ENCODE measurements at places on chromosomes 2 and 18. TPM values are rescaled to one million over a fixed set of nuclear protein-coding genes. Genes with fewer than 3 reads are reported as not detected.

Gene KRTCAP3
- total RNA-seq, result 9.0 TPM

DNA sequence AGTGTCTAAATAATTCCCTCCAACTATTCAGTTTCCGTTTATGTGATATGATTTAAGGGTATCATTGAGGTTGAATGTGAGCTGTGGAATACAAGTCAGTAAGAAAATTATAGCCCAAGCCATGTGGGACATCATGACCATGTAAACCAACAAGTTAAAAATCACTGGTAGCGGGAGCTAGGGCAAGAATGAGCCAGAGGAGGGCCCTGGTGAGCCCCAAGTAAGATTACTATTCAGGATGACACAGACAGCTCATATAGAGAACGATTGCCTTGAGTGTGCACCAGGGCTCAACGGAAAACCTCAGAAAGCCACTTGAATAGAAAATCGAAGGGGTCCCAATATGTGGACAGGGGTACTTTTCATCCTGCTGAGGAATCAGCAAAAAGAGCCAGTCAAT, 87.8 kb upstream of the RBMS1 start:
- DNase-seq, result peak; percentile 21

Gene MROH2A
- not detected for total RNA-seq

DNA sequence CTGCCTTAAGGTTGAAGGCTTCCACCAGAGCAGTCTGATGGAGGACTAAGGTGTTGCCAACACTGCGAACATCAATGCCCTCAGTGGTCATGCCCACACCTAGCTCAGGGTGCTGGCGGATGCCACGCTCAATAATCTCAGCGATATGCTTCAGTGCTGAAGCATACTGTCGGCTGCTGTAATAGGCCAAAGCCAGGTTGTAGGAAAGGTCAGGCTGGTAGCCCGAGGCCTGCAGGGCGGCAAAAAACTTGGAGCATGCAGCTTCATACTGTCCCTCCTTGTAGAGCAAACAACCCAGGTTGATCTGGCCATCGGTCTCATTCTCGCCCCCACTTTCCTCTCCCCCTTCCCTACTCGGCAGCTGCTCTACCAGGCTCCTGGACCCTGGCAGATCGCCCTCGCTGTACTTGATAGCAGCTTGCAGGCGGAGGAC, 159.4 kb downstream of the AGPS start:
- DNase-seq, result peak; percentile 35

DNA sequence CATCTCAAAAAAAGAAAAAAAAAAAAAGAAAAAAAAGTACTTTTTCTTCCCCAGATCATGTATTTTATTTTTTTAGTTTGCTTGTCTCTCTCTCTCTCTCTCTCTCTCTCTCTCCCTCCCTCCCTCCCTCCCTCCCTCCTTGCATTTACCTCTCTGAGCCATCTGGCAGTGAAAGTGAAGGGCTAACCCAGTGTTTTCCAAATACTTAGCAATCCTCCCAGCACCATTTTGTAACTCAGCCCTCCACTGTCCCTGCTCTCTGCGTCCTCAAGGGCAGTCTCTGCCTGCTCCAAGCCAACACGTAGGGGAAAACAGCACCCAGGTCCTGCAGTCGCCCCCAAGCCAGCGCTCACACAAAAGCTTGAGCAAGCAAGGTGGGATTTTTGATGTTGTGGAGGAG, 19.6 kb upstream of the TEX44 start:
- no peak for DNase-seq

Gene ANKRD62
- total RNA-seq, result not detected

GRCh38 chr2:44464437-44464836, 102.7 kb downstream of the CAMKMT start:
- DNase-seq, result no peak

DNA sequence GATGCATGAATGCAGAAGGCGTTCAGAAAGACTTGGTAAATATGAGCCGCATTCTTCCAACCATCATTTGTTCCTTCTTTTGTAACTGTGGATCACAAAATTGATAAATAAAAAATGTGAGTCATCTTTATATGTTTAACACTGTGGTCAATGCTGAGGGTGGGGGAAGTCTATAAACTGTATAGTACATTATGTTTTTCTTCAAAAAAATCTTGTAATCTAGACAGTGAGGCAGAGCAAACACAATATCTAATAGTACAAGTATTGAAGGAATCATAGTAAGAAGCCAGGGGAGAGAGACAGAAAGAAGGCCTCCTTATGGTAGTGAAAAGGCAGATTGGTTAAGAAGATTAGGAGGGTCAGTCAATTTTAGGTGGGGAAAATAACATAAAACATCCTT, 30.7 kb upstream of the CALCRL start:
- DNase-seq, result no peak

DNA sequence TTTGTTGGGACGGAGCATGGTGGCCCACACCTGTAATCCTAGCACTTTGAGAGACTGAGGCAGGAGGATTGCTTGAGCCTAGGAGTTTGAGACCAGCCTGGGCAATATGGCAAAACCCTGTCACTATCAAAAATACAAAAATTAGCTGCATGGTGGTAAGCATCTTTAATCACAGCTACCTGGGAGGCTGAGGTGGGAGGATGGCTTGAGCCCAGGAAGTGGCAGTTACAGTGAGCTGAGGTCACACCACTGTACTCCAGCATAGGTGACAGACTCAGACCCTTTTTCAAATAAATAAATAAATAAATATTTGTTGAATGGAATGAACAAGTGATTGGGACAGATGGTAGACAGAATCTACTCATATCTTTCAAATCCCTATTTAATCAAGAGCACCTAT, 5.7 kb upstream of the ITPRIPL1 start:
- DNase-seq, result no peak

- DNase-seq, result no peak
Measured at GRCh38 chr2:144426355-144426754, 93.6 kb downstream of the ZEB2 start.

GRCh38 chr2:16899958-16900357, 234.3 kb upstream of the CYRIA start:
- no peak for DNase-seq

GRCh38 chr18:382423-382984, 114.7 kb upstream of the THOC1 start:
- no peak for DNase-seq

DNA sequence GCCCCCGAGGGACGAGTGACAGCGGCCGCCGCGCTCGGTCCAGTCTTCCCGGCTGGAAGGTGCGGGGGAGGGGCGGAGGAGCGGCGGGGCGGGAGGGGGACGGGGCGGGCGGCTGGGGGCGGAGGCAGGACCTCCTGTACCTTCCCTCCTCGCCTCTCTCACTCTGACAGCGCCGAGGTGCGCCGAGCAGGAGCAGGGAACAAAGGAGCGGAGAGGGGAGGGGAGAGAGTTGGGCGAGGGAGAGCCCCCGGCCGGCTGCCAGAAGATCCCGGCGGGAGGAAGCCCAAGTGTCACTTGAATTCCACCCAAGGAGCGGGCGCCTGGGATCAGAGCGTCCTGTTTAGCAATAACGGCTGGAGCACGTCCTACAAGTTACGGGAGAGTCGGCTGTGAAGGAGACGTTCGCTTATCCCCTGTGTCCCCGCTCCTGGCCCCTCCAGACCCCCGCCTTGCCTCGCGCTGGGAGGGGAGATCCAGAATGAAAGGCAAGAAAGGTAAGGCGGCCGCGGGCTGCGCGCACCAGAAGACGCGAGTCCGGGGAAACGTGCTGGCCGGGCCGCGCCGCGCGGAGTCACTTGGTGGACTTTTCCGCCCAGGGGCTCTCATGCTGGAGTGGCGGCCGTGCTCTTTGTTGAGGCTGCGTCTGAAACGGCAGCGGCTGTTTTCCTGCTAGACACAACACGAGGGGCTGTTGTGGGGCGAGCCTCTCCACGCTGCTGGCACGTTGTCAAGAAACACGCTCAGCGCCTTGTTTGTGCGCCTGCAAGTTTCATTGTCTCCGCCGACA, at the start of gene TGIF1:
Gene TGIF1, plus strand, starts transcription at position 161 of the 787 bp plus-strand sequence. Its CDS starts 318 bp downstream, at position 479.
- peak; percentile 92 for DNase-seq

Gene C2orf80
- not detected for total RNA-seq
